ENCODE measurements at places on chromosomes 3 and 15.

GRCh38 chr3:71010726-71011455 is 572.6 kb downstream of the FOXP1 start:
- DNase-seq = no peak

- no peak for DNase-seq
Measured at GRCh38 chr3:195956577-195956976, 48.2 kb upstream of the TNK2 start.

DNA sequence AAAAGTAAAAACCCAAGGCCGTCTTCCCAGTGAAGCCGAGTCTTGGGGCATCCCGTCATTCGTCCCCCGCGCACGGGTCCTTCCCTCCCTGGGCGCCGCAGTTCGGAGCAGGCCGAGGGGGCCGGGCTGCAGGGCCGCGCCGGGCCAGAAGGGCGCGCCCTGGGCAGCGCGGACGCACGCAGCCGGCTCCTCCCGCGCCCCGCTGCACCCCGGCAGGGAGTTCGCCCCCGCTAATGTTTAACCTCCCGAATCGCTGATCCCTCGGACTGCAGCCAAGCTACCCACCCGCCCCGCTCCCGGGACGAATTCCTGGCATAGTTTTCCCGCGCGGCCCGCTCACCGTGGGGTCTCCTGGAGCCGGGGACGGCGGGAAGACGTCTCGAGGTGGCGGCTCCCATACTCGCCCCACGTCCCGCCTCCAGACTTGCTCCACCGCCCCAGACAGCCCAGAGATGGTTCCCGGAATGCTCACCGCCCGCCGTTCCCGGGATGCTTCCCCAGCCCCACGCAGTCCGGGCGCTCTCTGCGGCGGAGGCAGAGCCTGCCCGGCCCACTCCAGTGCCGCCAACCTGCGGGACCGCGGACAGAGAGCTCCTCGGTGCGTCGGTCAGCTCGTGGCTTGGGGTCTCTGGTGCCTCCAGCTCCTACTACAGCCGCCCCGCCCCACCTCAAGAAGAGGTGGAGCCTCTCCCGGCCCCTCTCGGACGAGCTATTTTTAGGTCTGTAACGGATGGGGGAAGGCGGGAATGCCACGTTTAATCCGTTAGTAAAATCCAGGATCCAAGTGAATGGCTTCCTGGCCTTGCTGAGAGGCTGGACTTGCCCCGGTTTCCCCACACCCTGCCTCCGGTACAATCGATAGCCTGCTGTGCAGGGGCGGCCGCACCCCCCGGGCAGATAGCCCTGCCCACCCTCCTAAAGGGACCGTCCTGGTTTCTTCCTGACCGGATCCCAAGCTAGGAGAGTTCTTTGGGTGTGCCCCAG is at the start of gene DZIP1L:
Gene DZIP1L (minus strand): TSS at position 621 of the 984 bp plus-strand sequence. CDS start 11,637 bp downstream, outside the sequence.
- DNase-seq = peak; percentile 14

DNA sequence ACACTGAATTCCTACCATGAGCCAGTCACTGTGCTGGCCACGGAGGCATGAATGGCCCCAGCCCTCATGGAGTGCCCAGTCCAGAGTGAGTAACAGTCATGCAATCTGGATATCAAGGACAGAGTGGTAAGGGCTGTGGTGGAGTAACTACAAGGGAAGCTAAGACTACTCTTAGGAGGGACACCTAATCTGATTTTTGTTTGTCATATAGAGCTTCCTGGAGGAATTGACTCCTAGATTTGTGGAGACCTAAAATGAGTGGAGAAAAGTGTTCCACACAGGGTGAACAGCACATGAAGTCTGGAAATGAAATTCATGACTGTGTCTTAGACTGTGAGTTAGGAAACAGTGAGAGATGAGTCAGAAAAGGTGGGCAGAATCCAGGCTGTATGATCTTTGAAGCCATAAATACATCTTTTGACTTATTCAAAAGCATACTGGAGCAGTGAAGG is 219.9 kb downstream of the NFKBIZ start:
- DNase-seq = no peak

GRCh38 chr3:31772272-31772671 is 208.8 kb downstream of the OSBPL10 start:
- DNase-seq = no peak

Data from amygdala (tissue), 56 donors.